Tibial artery (tissue), 4 donors: ENCODE measurements at places on chromosomes 2 and 18.

- H3K27ac ChIP-seq = no peak overlapping the region
- H3K36me3 ChIP-seq = no peaks in the 10 kb centered on the region
- H3K4me3 ChIP-seq = no peak overlapping the region
- no peak for DNase-seq
- H3K27me3 ChIP-seq = no peaks in the 10 kb centered on the region
Measured at GRCh38 chr2:110766291-110766690, 33.9 kb downstream of the ACOXL start.

GRCh38 chr18:74163019-74163660, 14.8 kb downstream of the TIMM21 start:
- no peak overlapping the region for H3K27ac ChIP-seq
- H3K27me3 ChIP-seq = no peaks in the 10 kb centered on the region
- DNase-seq = no peak
- no peak overlapping the region for H3K4me3 ChIP-seq
- no peaks in the 10 kb centered on the region for H3K4me1 ChIP-seq

DNA sequence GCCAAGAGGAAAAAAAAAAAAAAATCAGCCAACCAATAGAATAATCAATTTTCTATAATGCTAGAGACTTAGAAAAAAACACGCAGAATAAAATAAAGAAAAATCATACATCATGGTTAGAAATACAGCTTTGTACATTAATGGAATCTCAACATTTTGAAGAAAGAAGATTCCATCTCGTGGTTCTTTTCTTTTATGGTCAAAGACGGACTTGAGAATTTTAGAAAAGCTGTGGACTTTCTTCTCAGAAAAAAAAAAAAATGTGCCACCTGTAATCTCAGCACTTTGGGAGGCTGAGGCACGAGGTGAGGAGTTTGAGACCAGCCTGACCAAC, 41.8 kb upstream of the ATIC start:
- no peak for DNase-seq
- H3K36me3 ChIP-seq = no peaks in the 10 kb centered on the region
- H3K4me3 ChIP-seq = no peak overlapping the region

DNA sequence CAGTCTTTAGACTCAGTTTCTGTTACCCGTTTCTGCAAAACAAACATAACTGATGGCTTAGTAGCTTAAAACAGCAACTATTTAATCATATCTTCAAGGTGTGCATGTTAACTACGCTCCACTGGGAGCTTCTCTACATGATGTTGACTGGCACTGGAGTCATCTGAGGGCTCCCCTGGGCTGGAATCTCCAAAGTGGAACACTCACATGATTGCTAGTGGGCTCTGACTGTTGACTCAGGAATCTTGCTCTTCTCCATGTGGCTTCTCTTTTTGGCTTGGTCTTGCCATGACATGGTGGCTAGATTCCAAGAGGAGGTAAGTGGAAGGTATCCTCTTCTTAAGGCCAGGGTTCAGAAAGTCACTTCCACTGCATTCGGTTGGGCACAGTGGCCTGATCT, 160.8 kb downstream of the PMAIP1 start:
- no peaks in the 10 kb centered on the region for H3K36me3 ChIP-seq
- no peaks in the 10 kb centered on the region for H3K4me1 ChIP-seq
- H3K27ac ChIP-seq = no peak overlapping the region

DNA sequence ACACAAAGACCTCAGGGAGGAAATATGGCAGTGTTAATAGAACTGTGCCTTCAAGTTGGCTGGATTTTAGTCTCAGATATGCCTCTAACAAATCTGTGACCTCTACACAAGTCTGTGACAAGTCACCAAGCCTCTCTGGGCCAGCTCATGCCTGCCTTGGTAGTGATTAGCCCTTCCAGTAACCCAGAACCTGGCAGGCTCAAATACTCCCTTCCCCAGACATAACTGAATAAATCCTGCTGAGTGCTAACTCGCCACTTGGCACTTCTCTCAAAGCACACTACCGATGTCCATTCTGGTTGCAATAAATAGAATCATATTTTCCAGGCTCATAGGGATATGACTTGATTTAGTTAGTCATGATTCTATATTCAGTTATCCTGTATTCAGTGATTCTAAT, 15.3 kb upstream of the THSD7B start:
- no peaks in the 10 kb centered on the region for H3K4me1 ChIP-seq
- DNase-seq = no peak

DNA sequence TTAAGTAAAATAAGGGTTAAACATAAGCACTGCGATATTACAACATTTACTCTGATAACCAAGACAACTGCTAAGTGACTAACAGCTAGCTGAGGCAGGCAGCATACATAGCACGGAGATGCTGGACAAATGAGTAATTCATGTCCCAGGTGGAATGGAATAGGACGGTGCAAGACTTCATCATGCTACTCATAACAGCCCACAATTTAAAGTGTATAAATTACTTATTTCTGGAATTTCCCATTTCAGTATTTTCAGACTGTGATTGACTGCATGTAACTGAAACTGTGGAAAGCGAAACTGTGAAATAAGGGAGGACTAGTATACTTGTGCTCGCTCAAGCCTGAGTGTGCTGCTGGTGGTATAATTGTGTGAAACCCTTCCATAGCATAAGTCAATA, 12.9 kb downstream of the IER3IP1 start:
- H3K36me3 ChIP-seq = no peaks in the 10 kb centered on the region
- no peak overlapping the region for H3K4me3 ChIP-seq
- DNase-seq = no peak
- no peaks in the 10 kb centered on the region for H3K4me1 ChIP-seq
